ENCODE measurements at places on chromosomes 1 and 21.
A peak's percentile ranks its signal among the peaks of the same experiment; 100 is the strongest.

GRCh38 chr1:41576620-41577019 lies 92.1 kb upstream of the EDN2 start:
- DNase-seq, result peak; percentile 21

DNA sequence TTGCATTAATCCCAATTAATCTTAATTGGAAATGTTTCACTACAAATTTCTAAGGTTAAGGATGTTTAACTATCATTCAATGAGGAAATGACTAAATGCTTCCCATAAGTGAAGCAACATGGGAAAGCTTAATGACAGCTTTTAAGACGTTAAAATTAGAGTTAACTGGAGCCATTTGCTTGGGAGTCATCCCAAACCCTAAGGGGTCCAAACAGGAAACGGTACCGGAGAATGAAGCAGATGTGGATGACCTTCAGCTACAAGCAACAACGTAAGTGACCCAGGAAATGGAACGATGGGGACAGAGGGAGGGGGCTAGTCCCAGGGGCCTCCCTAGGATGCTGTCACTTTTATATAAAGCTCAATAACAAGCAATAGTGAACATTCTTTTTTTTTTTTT lies 62.2 kb downstream of the CAPZB start:
- DNase-seq, result no peak

DNA sequence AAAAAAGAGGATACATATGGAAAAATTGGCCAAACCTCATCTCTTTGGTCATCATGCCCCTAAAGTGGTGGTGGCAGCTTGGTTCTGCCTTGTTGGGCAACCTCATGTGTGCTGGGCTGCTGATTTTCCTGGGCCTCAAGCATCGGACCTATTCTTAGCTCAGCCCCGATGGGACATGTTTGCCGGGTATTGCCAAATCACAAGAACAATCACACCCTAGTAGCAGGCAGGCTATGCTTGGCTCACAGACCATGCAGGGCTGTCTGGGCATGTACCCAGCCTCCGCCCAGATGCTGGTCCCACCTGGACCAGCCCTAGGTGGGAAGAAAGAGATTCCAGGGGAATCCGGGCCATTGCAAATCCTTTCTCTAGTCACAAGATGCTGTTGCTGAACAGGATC lies 189.4 kb upstream of the FGGY start:
- no peak for DNase-seq

- DNase-seq, result peak; percentile 38
Observed at GRCh38 chr1:191240925-191241324, 763.3 kb upstream of the BRINP3 start.

- peak; percentile 57 for DNase-seq
Observed at GRCh38 chr1:171794085-171794484, 12.6 kb downstream of the METTL13 start.

DNA sequence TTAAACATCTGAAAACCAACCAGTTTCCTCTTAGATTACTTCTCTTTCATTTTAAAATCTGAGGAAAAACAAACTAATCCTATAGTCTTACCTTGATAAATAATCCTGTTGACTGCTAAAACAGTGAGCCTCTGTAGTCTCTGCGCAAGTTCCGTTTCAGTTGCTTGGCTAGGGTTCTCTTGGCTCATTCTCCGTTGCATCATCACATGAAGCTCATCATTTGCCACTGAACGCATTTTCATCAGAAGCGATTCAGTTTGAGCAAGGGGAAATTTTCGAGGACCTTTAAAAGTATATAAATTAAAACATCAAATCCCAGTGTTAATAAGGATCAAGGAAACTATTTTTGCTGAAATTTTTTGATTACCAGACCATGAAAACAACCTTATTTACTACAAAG lies 96.7 kb upstream of the GNG4 start:
- DNase-seq, result no peak

- no peak for DNase-seq
Observed at GRCh38 chr1:62753031-62753965, 30.6 kb upstream of the ATG4C start.

DNA sequence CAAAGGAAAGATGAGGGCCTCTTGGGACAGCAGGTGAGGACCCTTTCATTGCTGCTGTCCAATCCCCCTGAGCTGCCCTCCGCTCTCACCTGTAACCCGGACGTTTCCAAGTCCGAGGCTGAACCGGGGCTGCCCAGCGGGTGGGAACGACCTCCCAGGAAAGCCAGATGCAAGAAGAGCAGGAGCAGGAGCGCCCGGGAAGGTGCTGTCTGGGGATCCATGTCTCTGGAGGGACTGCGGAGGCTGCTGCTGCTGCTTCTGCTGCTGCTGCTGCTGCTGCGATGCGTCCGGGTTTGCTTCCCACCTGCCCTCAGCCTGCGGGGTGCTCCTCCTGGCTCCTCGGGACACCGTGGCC lies at the start of gene NPPB:
Gene NPPB (minus strand): TSS at position 333 of the 355 bp plus-strand sequence. CDS start 112 bp downstream, at position 221.
- no peak for DNase-seq

- no peak for DNase-seq
Observed at GRCh38 chr1:64594446-64594845, 124.5 kb downstream of the CACHD1 start.
